ENCODE measurements at places on chromosomes 5 and 9.

- DNase-seq, result no peak
These were observed 16.1 kb downstream of the PTPDC1 start for GRCh38 chr9:94100152-94100879.

DNA sequence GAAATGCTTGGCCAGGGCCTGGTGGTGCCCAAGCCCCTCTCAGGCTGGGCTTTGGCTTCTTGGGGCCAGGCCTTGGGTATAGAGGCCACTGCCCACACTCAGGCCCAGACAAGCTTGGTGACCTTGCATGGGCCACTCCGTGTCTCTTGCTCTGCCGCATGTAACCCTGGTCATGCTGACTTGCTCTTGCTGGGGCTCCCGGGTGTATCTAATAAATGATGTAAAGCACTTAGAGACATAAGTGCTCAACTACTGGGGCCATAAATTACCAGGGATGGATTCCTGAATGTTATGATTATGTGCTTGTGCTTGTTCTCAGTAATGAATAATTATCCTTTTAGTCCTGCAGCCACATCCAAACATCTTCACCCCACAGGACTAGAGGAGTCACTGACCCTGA is 54.0 kb downstream of the C5orf15 start:
- DNase-seq, result no peak

DNA sequence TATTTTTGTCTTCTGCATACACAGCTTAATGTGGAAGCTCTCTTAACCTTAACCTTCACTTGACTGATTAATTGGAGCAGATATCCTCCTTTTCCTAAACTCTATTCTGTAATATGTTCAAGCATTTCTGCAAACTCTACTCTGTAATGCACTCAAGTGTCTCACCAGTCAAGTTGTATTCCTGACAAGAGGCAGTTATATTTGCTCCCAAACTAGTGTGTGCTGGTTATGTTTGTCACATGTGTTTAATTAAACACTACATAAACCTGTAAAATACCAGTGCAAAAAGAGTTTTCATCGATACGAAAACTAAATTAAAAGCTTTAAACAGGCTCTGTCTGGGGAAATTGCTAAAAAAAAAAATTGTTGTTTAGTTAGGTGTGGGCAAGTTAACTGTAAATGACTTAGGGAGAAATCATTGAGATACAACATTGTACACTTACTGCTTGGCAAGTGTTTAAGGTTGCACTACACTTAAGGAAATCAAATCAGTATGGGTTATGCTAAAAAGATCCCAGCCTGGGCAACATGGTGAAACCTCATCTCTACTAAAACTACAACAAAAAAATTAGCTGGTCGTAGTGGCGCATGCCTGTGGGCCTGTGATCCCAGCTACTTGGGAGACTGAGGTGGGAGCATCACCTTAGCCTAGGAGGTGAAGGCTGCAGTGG is 6.7 kb downstream of the FAF2 start:
- DNase-seq, result no peak

GRCh38 chr5:109880907-109881685 is 191.4 kb downstream of the MAN2A1 start:
- no peak for DNase-seq

- no peak for DNase-seq
These were observed 12.5 kb upstream of the SGCD start for GRCh38 chr5:156314416-156314815.

DNA sequence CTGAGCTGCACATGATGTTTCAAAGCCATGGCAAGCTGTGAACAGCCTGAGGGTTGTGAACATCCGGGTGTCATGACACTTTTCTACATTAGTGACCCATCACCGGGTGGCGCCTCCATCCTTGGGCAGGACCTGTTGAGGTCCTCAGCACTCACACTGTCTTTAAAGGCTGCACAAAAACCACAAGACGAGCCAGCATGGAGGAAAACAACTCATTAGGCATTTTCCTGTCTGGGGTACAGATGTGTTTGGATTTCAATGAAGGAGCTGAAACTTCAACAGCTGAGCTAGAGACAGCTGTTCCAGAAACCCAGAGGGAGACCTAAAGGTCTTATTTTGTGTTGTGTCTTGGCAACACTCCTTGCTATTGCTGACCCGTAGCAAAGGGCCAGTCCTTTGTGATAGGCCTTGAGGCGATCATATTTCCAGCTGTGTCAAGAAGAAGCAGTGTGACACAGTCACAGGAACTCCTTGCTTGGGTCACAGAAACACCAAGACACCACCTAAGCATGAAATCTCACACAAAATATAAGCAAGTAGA is 151.8 kb upstream of the VLDLR start:
- DNase-seq, result no peak

DNA sequence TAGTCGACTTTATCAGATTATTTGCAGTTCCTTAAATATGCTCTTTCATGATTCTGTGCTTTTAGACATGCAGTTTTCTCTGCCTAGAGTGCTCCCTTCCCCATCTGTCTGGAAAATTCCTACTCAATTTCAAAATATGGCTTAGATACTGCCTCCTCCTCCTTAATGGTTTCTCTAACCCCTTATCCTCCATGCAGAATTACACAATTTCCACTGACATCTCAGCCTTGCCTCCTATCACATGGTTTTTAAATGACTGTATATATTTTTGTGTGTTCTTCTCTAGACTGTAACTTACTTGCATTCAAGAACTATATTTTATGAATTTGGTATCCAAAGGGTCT is 85.2 kb downstream of the SLC44A1 start:
- no peak for DNase-seq

DNA sequence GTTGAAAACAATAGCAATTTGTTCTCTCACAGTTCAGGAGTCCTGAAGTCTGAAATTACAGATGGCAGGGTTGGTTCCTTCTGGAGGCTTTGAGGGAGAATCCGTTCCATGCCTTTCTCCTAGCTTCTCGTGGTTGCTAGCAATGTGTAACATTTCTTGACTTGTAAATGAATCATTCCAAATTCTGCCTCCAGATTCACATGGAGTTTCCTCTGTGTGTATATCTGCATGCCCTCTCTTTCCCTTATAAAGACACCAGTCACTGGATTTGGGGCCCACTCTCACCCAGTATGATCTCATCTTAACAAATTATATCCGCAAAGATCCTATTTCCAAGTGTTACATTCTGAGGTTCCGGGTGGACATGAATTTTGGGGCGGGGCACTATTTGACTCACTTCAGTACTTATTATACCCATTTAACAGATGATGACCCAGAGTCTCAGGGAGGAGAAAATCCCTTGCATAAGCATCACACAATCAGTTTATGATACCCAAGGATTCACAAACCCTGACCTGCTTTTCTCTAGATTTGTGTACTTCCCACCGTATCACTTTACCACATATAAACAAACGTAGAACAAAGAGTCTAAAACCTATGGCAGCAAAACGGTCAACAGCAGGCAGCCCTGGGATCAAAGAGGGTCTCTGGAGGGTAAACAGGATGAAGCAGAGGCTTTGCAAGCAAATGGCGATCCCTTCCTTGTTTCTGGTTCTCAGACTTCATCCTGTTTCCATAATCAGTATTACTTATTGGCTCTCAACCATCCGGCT is 93.7 kb downstream of the C9orf152 start:
- DNase-seq, result no peak

DNA sequence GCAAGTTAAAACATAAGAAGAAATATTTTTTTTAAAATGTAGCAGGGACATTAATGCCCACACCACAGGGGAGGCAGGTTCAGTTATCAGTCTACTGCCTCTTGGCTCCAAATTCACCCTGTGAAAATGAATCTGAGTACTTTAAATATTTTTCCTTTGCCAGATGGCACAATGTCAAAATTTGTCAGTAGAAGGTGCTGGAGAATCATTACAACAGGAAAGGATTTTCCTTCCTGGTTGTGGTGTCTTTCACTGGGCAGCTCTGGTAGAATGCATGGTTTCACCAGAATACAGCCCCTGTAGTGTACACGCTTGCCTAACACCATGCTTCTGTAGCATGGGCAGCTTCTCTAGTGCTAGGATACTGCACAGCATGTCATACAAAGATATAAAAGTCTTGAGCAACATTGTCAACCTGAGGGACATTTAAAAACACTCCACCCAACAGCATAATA is 9.7 kb upstream of the SREK1 start:
- no peak for DNase-seq

GRCh38 chr5:3325201-3325971 is 270.2 kb upstream of the IRX1 start:
- no peak for DNase-seq

DNA sequence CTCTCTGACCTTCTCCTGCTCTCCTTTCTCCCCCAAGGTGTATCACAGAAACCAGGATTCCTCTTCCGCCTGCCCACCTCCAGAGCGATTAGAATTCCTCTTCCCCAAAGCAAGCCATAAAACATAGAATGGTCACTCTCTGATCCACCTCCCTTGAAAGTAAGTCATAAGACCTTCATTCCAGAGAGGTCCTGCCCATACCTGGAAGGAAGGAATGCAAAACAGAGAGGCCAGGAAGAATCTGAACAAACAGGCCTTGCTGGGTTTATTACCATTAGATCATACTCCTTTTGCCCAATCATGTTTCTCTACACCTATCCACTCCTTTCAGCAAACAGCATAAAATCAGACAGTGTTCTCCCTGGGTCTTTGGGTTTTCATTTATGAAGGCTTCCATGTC is 21.0 kb downstream of the CDKL3 start:
- DNase-seq, result no peak

DNA sequence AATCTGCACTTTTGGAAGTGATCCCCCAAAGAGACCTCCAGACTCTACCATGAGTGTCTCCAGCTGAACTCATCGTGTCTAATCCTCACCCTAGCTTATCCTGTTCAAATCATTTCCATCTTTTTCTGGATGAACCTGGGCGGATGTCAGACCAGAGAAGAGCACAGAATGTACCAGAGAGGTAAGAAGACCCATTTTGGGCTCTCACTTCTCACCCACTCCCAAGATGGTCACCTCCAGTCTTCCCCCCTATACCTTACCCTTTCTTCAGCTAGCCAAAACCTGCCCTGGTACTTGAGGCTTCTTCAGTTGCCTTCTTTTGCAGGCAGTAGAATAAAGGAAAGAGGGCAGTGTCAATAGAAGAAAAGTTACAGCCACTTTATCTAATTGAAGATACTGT is 27.9 kb upstream of the ANXA2R start:
- DNase-seq, result no peak

DNA sequence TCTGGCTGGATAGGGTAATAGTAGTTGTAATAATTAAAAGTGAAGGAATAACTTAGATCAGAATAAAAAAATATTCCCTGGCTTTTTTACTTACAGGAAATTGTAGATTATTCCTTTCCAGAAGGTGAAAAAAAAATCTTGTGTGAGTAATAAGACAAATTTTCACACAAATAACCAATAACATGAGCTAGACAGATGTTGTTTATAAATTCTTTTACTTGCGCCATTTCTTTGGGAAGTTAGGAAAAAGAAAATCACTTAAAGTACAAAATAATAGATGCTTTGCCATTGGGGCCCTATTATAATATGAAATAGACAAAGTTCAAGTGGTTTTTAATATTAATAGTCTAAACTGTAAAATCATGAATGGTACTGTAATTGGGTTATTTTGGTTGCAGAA is 204.1 kb downstream of the ARRDC3 start:
- DNase-seq, result no peak

DNA sequence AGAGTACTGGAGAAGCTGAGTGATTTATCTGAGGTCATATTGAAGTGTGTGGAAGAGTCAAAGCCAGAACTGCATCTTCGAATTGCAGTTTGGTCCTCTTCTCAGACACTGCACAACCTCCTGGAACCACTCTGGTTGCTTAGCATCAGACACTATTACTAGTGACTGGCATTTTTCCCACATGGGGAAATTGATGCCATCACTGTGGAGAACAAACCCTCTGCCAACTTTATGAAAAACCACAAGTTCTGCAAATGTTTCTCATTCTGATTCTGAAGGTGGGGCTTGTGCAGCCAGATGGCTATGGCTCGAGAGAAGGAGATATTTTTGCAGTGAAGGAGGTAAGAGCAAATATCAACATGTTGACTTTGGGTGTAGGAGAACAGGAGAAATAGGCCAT is 67.2 kb downstream of the KCTD16 start:
- DNase-seq, result no peak

DNA sequence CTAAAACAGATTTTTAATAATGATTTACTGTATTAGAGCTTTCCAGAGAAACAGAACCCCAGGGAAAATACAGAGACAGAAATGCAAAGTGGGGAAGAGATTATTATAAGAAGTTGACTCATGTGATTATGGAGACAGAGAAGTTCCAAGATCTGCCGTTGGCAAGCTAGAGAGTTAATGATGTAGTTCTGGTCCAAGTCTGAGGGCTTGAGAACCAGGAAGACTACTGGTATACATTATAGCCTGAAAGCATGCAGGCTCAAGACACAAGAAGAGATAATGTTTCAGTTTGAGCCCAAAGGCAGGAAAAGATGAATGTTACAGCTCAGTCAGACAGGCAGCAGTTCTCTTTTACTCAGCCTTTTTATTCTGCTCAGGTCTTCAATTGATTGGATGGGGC is 98.8 kb upstream of the NFIL3 start:
- no peak for DNase-seq

- no peak for DNase-seq
These were observed 34.3 kb upstream of the ZNF354B start for GRCh38 chr5:178825444-178825843.
